Transverse colon (tissue), 4 donors: ENCODE measurements at places on chromosomes 4 and X. TPM values are rescaled to one million over a fixed set of nuclear protein-coding genes. Genes with fewer than 3 reads are reported as not detected.

HMX1 gene
- total RNA-seq, result not detected

TMSB15A gene
- not detected for total RNA-seq

ERCC6L gene
- not detected for total RNA-seq

FOXP3 gene
- not detected for total RNA-seq

JAKMIP1 gene
- total RNA-seq, result not detected

NFXL1 gene
- 10.6 TPM for total RNA-seq

FAM236B gene
- total RNA-seq, result not detected

PITX2 gene
- 34.4 TPM for total RNA-seq

AFAP1 gene
- total RNA-seq, result 26.9 TPM

ARHGAP36 gene
- not detected for total RNA-seq

SPATA4 gene
- not detected for total RNA-seq

TBC1D8B gene
- total RNA-seq, result 13.5 TPM

GAGE13 gene
- not detected for total RNA-seq

NMU gene
- total RNA-seq, result 0.96 TPM

PAGE5 gene
- not detected for total RNA-seq

MSX1 gene
- not detected for total RNA-seq

NAT8L gene
- 0.14 TPM for total RNA-seq

NEXMIF gene
- 0.80 TPM for total RNA-seq

ATP1B4 gene
- total RNA-seq, result not detected

C4orf51 gene
- not detected for total RNA-seq

DUSP21 gene
- not detected for total RNA-seq

CT45A5 gene
- total RNA-seq, result not detected

ARAP2 gene
- total RNA-seq, result 108 TPM

MTNR1A gene
- total RNA-seq, result 7.0 TPM

BLTP1 gene
- 227 TPM for total RNA-seq

TLL1 gene
- 2.0 TPM for total RNA-seq

BEND2 gene
- total RNA-seq, result not detected

MAGEA2 gene
- not detected for total RNA-seq

HSFX3 gene
- not detected for total RNA-seq

TXLNG gene
- total RNA-seq, result 3.4 TPM

HELT gene
- not detected for total RNA-seq

NEUROG2 gene
- not detected for total RNA-seq

TMEM150C gene
- 6.6 TPM for total RNA-seq

SPANXB1 gene
- total RNA-seq, result not detected

USP17L26 gene
- not detected for total RNA-seq

F11 gene
- not detected for total RNA-seq

TRIM2 gene
- total RNA-seq, result 124 TPM

ADGRG4 gene
- under 0.01 TPM for total RNA-seq

KCNIP4 gene
- 2.5 TPM for total RNA-seq

SOD3 gene
- total RNA-seq, result 27.7 TPM

GLRB gene
- 1.1 TPM for total RNA-seq

BMPR1B gene
- not detected for total RNA-seq

MAGEB1 gene
- total RNA-seq, result not detected
